ENCODE measurements at places on chromosomes 6 and 20.

DNA sequence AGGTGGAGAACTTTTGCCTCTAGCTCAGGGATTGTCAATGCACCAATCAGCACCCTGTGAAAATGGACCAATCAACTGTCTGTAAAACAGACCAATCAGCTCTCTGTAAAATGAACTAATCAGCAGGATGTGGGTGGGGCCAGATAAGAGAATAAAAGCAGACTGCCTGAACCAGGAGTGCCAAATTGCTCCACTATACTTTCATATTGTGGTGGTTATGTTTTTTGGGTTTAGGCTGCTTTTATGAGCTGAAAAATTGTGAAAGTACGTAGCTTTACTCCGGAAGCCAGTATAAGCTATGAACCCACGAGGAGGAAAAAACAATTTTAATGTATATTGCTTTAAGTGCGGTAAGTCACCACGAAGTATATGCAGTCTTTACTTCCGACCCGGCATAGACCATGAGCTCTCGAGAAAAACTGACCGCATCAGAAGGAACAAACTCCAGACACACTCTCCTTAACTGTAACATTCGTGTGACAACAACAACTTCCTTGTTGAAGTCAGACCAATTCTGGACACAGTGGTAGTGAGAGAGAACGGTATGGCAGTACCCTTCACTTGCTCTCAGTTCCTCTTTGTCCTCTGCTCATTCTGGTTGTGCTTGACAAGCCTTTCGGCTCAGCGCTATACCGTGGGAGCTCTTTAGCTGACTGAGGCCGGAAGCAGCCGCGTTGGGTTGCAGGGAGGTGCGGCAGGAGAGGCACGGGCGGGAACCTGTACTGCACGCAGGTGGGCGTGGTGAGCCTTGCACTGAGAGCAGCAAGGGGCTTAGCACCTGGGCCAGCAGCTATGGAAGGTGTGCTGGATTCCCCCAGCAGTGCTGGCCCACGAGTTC, 81.9 kb upstream of the E2F3 start:
- DNase-seq: no peak

DNA sequence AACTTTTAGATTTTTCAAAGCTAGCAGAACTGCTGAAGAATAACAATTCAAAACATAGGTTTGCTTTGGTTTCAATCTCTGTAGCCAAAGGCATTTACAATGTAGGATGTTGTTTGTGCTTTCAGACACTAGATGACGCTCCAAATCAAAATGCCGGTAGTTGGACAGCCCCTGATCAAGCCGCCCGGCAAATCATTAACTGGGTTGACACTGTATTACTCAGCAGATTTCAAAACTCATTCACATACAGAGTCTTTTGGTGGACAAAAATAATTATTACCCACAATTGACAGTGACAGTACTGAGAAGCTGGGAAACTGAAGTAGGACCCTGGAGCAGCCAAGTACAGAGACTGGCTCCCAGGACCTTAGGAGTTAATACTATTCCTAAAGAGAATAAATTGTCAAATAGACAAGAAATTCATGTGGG, 21.3 kb upstream of the HFE start:
- DNase-seq: peak; percentile 87

GRCh38 chr6:50961611-50962010, 142.9 kb downstream of the TFAP2B start:
- DNase-seq: no peak

DNA sequence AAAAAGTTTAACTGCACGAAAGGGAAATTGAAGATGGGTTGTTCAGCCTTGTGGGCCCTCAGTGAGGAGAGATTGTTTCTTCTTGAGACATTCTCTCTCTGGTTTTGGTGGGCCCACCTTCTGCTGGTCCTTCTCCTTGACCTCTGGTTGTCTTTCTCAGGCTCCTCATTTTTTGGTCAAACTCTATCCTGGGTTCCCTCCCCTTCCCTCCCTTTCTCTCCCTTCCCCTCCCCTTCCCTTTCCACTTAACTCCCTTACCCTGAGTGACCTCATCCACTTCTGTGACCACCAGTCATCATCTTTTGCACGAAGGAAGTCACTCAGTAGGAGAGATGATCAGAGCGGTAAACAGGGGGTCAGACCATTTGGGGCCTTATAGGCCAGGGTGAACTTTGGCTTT, 71.5 kb upstream of the RALY start:
- no peak for DNase-seq

DNA sequence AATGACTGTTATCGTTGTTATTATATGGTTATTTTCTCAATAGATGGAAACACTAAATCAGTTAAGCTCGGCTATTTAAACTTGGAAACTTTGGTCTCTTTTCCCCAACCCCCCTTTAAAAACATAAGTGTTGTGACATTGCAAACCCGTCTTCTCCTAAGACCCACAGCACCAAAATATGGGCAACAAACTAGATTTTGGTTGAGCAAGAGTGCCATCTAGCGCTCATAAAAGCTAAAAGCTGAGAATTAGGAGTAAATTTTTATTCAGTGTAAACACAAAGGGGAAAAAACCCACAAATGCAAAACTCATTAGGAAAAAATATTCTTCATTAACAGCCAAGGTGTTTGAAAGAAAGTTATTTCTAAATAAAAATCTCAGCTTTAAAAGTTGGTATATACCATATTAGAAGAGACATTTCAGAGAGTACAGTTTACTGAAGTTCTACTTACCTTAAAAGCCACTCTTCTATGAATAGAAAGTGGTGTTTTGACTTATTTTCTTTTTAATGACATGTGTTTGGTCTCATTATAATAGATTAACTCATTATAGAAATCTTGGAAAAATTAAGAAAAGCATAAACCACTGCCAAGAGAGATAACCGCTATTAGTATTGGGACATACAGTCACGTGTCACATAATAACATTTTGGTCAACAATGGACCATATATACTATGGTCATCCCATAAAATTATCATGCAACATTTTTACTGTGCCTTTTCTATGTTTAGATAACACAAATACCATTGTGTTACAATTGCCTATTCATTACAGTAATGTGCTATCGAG, 21.1 kb downstream of the SESN1 start:
- peak; percentile 61 for DNase-seq

DNA sequence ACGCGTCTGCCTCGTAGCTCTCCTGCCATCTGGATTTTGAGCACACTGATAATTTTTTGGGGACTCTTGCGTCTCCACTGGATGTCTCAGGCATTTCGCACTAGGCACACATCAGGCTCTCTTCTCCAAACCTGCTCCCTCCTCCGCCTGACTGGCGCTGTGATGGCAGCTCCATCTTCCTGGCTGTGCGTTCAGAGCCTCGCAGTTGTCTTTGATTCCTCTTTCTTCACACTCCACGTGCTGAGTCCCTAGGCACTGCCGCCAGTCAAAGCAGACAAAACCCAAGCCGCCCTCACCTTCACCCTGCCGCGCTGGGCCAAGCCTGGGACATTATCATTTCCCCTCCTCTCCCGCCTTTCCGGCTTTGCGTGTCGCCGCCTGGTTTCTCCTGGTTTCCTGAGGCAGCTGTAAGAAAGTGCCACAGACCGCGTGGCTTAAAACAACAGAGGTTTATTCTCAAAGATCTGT, 778 bp downstream of the PSMG4 start:
- peak; percentile 21 for DNase-seq

DNA sequence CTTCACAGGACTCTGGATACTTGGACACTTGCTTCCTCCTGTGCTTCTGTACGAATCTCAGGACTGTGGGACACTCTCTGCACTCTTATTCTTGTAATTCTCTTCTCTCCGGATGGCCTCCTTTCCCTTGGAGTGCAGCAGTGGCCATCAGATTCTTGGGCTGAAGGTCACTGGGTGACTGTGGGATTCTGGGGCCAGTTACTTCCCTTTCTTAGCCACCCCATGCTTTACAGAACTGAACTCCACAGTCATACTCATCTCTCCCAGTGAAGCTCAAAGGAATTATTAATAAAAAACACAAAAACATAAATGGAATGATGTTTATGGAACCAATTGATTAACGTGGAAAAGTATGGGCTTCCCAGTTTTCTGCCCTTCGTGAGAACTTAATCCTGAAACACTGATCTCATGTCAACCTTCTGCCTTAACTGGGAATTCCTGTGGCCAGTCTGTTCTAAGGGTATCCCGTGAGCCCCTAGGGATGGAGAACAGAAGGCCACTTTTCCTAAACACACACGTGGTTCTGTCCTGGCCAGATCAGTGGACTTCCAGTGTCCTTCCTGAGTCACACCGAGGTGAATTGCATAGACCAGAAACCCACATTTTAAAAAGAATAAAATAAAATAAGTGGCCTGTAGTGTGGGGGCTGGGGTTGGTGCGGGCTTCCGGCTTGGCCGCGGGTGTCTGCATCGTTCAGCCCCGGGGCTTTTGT, 23.6 kb upstream of the HLA-E start:
- no peak for DNase-seq

GRCh38 chr6:84018453-84019061, 15.0 kb upstream of the MRAP2 start:
- no peak for DNase-seq

- DNase-seq: peak; percentile 37
Measured at GRCh38 chr6:55617272-55617671, 38.3 kb upstream of the HMGCLL1 start.

DNA sequence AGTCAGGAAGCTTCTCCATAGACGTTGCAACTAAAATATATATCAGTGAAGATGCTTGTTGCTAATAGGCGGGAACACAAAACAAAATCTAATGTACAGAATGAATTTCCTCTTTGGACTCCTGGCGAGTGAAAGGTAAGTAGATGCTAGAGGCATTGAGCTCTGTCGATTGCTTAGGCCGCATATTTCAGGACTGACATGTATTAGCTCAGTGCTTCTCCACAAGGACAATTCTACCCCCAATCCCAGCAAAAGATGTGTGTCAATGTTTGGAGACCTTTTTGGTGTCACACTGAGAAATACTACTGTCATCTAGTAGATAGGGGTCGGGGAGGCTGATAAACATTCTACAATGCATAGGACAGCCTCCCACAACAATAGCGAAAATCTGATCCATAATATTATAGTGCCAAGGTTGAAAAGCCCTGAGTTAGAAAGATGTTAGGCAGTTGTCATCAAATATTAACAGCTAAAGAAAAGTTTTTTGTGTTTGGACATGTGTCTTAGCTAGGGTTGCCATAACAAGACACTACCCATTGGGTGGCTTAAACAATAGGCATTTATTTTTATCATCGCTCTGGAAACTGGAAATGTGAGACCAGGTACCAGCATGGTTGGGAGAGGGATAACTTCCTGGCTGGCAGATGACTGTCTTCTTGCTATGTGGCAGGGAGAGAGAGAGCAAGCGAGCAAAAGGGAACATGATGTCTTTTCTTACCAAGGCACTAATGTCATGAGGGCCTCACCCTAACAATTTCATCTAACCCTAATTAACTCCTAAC, 48.0 kb upstream of the BCAS1 start:
- DNase-seq: no peak

DNA sequence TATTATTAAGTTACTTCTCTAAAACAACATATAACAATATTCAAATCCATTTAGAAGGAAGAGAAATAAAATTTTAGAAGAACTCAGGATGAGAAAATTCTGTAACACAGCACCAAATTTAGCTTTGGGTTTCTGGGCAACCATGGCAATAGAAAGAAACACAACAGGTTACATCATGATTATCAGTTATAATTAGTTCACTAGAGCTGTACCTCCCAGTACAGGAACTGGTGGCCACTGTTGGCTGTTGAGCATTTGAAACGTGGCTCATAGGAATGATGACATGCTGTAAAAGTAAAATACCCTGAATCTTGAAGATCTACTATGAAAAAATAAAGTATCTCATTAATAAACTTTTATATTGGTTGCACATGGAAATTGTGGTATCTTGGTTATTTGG, 23.7 kb upstream of the MAP3K4 start:
- no peak for DNase-seq

DNA sequence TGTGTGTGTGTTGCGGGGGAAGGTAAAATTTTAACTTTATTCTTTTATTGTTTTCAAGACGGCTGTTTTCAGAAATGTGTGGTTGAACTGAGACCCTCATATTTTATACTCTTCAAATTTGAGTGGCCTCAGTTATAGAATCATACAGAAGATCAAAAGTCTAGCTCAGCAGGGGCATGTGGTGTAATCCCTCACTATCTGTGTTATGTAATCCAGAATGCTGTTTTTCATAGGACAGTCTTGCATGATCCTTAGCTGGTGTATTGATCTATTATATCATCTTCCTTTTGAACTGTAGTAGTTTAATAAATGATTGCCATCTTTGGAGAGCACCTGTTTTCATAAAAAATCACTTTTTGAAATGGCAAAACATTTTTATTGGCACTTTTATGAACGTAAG, 1.4 kb downstream of the PLCB4 start:
- DNase-seq: no peak

GRCh38 chr6:16903470-16903869, 142.2 kb upstream of the ATXN1 start:
- no peak for DNase-seq

DNA sequence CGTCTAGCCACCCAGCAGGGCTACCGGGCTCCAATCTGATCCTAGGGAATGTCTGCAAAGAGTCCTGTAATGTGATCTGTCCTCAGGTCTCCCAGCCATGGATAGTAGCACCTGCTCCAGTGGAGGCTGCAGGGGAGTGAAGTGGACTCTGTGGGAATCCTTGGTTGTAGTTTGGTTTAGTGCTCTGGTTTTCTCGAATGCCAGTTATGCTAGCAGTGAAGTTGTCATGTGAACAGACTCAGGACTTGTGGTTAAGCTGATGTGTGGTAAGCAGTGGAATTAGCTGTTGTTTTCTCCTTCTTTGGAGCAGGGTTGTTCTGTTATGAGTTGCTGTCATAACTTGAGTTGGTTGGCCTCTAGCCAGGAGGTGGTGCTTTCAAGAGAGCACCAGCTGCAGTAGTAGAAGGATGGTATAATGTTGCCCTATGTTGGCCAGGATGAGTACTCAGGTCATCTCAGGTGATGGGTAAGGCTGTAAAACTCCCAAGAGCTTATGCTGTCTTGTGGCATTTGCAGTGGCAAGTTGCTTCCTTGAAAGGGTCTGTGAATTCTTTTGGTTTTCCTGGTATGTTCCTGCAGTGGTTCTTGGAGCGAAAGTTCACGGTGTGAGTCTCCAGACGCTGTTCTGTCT, 390.2 kb downstream of the UTRN start:
- DNase-seq: peak; percentile 84

DNA sequence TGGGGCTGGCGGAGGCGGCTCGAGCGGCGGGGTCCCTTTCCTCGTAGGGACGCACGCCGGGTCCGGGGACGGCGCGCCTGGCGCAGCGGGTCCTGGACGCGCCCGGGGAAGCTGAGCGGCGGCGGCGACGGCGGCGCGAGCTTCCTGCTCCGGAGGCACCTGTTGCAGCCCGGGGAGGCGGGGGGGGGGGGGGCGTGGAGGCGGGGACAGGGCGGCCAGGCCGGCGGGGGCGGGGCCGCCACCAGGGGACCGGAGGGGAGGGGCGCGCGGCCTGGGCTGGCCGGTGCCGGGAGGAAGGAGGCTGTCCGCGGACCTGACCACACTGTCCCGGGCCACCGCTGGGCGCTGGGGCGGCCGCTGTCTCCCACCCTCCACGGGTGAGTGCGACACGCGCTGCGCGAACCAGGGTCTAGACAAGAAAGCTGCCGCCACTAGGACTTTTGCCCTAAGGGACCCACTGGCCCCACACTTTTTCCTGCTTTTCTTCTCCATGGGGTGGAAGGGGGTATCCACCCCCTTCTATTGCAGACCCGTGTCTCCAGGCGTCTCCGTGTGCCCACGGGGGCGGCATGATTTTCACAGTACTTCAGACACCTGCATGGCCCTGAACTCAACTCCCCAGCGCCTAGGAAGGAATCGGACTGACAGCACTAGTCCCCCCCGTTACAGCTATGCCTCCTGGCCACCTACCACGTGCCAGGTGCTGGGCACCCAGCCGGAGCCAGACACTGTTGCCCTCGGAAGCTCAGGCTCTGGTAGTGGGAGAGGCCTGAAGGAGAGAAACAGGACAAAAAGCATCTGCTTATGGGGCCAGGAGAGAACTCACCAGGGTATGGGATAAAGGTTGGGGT, at the start of gene NFATC2:
TSS of gene NFATC2 (minus strand) at position 149 of the 851 bp plus-strand sequence. CDS start 220 bp downstream, outside the sequence.
- peak; percentile 15 for DNase-seq

GRCh38 chr20:34622821-34623451, 54.0 kb downstream of the PIGU start:
- DNase-seq: no peak

Measured in SHP77 (cell line).